Activated CD8-positive, alpha-beta memory T cell treated with anti-CD3 and anti-CD28 coated beads for 4 hours (primary cell): ENCODE measurements at places on chromosomes 11 and 22.

GRCh38 chr11:41533761-41534160, 74.3 kb upstream of the LRRC4C start:
- no peak for DNase-seq

- no peak for DNase-seq
Measured at GRCh38 chr11:79412761-79413160, 28.1 kb downstream of the TENM4 start.

- DNase-seq, result no peak
Measured at GRCh38 chr11:120780239-120780638, 243.7 kb upstream of the TBCEL start.

- no peak for DNase-seq
Measured at GRCh38 chr22:49599691-49600455, 227.8 kb downstream of the BRD1 start.

GRCh38 chr11:13896175-13896980, 66.1 kb upstream of the SPON1 start:
- DNase-seq, result no peak
